CD4-positive, alpha-beta T cell treated with Interleukin-6 at 100 ng/mL for 8 hours (primary cell): ENCODE measurements at places on chromosomes 7 and 10.

- no peak for DNase-seq
These were observed 19.1 kb downstream of the TECTB start for GRCh38 chr10:112302335-112302734.

DNA sequence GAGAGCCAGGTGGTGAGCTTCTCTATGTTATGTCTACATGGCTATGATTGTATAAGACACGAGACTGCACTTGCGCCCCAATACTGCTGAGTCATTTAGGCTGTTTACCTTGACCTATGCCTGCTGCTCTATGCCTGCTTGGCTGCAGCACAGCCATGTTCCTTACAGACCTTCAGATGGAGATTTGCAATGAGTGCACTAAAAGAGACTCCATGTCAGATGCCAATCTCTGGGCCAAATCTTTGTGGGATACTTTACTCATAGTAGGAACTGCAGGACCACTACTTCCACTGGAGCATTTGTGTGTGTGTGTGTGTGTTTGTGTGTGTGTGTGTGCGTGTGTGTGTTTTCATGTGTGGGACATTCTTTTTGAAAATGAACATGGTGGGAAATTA lies 50.0 kb upstream of the KMT2E start:
- no peak for DNase-seq

DNA sequence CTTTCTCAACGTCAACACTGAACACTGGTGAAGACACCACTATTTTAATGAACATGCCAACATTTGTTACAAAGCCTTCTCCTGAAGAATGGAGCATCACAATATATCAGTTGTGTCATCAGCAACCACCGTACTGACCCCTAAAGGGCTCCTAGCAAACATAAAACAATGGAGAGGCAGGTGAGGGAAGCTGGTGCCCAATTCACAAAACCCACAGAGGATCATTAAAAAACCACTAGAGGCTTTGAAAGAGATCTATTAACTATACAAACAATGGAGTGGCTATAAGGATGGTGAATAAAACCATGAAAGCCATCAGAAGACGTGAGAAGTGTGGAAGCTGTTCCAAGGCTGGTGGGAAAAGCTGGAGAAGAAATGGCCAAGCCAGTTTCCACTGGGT lies 150.8 kb downstream of the FAM107B start:
- DNase-seq: no peak

- DNase-seq: no peak
These were observed 326.3 kb downstream of the ABCA13 start for GRCh38 chr7:48497521-48497920.

- DNase-seq: no peak
These were observed 59.6 kb upstream of the CAPZA2 start for GRCh38 chr7:116802746-116803152.

GRCh38 chr7:79176859-79177477 lies 276.5 kb downstream of the MAGI2 start:
- no peak for DNase-seq
